Effector memory CD8-positive, alpha-beta T cell (primary cell): ENCODE measurements at places on chromosomes 1 and 21.

DNA sequence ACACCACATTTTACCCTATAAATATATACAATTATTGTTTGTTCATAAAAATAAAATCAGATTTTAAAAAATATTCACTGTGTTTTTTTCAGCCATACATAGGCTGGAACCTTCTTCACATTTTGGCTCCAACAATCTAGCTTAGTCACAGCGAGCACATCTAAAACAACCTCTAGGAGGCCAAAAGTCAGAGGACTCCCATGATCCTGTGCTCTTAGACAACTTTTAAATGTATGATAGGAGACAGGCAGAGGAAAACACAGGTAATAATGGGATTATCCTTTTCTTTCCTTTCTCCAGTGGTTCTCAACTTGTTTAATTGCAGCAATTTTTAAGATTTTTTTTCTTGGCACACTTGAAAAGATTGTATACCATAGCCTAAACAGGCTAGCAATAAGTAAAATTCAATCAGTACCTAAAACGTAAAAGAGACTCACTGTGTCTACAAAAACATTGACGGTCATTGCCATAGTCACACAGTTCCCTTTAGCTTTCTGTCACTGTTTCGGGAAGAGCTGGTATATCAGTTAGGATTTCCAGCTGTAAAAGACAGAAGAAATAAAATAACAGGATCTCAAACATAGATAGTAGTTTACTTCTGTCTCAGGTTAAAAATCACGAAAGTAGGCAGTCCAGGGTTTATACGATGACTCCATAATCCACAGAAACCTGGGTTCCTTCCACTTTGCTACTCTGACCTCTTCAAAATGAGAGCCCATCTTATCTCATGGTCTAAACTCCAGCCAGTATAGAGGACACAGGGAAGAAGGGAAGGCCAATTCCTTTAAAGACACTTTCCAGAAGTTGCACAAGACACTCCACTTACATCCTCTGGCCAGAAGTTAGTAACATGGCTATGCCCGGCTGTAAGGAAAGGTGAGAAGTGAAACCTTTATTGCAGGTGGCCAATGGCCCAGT lies 39.2 kb upstream of the CR1L start:
- H3K4me1 ChIP-seq: no peaks in the 10 kb centered on the region
- DNase-seq: no peak
- no peak overlapping the region for H3K4me3 ChIP-seq
- H3K27me3 ChIP-seq: peaks cover 21% of the 10 kb centered on the region
- no peak overlapping the region for H3K27ac ChIP-seq

- H3K4me3 ChIP-seq: peak overlapping the region; percentile 51
- peaks cover 19% of the 10 kb centered on the region for H3K4me1 ChIP-seq
- peaks cover 3% of the 10 kb centered on the region for H3K27me3 ChIP-seq
- no peak for DNase-seq
- peaks cover 3% of the 10 kb centered on the region for H3K36me3 ChIP-seq
Observed at GRCh38 chr1:235997931-235998330, 67.0 kb downstream of the NID1 start.

DNA sequence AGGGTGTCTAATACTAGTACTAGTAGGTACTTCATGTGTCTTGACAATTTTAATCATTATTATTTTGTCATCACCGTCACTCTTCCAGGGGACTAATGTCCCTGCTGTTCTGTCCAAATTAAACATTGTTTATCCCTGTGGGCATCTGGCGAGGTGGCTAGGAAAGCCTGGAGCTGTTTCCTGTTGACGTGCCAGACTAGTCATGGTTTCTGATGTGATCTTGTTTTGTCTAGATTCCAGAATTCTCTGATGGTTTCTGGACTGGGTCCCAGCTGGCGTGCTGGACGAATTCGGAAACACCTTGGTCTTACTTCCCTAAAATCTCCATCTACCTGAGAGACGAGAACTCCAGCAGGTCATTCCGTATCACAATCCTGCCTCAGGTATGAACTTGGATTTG lies 66.1 kb upstream of the FAM3B start:
- H3K4me1 ChIP-seq: no peaks in the 10 kb centered on the region
- H3K4me3 ChIP-seq: no peak overlapping the region
- H3K36me3 ChIP-seq: no peaks in the 10 kb centered on the region
- H3K27ac ChIP-seq: no peak overlapping the region
- H3K27me3 ChIP-seq: peaks cover 23% of the 10 kb centered on the region
- DNase-seq: no peak

DNA sequence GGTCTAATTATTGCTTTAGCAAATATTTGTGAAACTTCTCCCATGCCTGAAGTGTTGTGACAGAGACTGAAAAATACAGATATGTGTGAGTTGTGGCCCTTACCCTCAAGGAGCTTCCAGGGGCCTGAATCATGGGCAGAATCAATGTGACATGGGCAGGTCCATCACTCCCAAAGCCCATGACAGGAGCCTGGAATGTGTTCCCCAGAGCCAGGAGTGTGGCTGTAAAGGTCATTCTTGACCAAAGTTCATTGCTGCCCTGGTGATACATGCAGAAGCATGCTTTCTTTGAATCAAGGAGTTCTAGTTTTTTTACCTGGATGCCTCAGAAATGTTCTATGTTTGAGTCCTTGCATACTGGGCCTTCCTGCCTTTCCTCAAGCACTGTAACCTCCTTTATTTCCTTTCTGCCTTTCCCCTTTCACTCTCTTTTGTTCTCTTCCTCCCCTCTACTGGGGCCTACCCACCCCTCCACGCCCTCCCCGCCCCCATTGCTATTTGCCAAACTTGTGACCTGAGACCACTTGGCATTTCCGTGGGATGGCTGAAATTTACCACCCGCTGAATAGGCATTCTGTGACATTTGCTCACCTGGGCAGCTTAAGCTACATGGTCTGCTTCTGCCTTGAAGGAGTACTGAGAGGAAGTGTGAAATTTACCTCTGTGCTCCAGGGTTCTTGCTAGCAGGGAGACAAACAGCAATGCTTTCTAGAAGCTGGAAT lies 19.7 kb downstream of the PBX1 start:
- H3K27ac ChIP-seq: no peak overlapping the region
- no peak for DNase-seq
- H3K27me3 ChIP-seq: no peaks in the 10 kb centered on the region
- no peaks in the 10 kb centered on the region for H3K36me3 ChIP-seq
- no peak overlapping the region for H3K4me3 ChIP-seq

DNA sequence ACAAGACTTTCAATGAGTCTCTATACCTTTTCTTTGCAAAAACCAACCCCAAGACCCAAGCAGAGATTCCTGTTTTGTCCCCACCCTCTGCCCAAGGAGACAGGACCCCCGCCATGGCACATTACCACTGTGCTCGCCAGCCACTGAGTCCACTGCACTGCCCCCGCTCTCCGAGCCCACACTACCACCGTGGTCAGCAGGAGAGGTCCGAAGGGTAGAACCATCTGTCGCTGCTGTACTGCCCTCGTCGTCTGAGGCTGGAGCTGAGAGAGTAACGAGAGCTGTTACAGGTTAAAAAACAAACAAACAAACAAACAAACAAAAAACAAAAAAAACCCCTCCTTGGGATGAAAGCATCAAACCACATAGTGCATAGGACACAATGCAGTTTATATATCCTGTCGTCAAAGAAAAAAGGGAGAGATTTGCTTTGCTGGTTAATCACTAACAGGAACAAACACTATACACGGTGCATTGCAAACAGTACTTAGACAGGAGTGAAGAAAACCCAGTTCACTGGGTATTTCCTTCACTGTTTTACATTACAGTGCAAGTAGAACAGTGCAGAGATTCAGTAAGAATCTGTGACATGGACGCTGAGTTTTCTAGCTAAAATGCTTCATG lies 71.0 kb downstream of the UBR4 start:
- H3K36me3 ChIP-seq: peaks cover 82% of the 10 kb centered on the region
- H3K27ac ChIP-seq: peak overlapping the region; percentile 32
- no peaks in the 10 kb centered on the region for H3K4me1 ChIP-seq
- no peak overlapping the region for H3K4me3 ChIP-seq

GRCh38 chr1:206864939-206865671 lies at the start of gene IL20:
IL20 (plus strand) TSS chr1:206865623; CDS start chr1:206865853, 230 bp downstream.
- no peak within 1 kb of the TSS for H3K4me3 ChIP-seq
- H3K4me1 ChIP-seq: peaks cover 4% of the 10 kb centered on the region
- H3K36me3 ChIP-seq: peaks cover 2% of the 10 kb centered on the region
- no peak within 1 kb of the TSS for H3K27ac ChIP-seq
- peaks cover 54% of the 10 kb centered on the region for H3K27me3 ChIP-seq
